ENCODE measurements at places on chromosomes 1 and 21.

DNA sequence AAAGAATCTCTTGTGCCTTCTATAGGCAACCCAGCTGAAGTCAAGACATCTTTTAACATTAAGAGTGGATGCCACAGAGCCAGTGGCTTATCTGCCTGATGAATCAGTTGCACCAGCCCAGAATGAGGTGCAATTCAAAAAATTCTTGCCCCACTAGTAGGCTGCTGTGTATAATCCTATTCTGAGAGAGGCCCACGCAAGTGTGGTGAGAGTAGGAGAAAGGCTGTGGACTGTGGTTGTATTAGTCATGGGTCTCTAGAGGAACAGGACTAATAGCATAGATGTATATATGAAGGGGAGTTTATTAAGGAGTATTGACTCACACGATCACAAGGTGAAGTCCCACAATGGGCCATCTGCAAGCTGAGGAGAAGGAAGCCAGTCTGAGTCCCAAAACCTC lies 216.4 kb downstream of the LTN1 start:
- DNase-seq, result peak; percentile 65

DNA sequence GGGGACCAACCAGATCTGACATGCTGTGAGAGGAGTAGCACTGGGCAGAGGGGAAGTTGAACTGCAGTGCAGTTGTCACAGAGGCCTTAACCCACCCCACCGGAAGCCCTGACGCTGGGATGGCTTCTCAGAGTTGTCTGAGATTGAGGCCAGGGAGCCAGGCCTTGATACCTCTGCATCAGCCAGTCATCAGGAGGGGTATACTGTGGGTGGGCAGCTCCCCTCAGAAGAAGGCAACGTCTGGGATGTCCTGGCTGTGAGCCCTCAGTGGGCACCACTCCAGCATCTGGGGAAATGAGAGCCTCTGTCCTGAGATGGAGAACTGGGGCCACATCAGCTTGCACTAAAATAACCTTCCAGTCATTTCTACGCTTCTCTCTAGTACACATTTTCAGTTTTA lies 47.9 kb upstream of the BCAR3 start:
- DNase-seq, result no peak

DNA sequence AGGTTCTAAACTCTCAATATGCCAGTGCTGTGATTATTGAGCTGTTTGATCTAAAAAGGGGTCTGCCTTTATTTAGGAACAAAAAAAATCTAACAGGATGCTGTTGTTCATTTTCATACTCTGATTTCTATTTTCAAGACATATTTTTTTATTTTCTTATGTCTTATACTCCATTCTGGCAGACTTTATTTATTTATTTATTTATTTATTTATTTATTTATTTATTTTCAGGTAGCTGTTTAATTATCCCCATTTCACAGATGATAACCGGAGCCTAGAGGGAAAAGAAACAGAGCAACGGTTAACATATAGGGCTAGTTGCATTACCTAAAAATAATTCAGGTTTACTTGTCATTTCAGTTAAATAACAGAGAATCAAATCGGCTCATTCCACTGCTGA lies 174.4 kb downstream of the CENPF start:
- DNase-seq, result no peak

DNA sequence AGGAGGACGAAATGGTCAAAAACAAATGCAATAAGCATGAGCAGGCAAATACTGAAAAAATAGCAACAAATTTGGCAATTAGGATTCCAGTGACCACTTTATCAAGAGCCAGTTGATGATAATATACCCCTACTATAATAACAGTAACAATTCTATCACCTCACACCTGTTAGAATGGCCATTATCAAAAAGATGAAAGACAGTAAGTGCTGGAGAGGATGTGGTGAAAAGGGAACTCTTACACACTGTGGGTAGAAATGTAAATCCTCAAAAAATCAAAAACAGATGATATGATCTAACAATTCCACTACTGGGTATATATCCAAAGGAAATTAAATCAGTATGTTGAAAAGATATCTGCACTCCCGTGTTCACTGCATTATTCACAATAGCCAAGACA lies 114.3 kb upstream of the GFI1 start:
- DNase-seq, result no peak

Data from M059J (cell line).